Fibroblast of skin of left quadriceps (primary cell): ENCODE measurements at places on chromosomes 3 and 15.
A peak's percentile ranks its signal among the peaks of the same experiment; 100 is the strongest.

DNA sequence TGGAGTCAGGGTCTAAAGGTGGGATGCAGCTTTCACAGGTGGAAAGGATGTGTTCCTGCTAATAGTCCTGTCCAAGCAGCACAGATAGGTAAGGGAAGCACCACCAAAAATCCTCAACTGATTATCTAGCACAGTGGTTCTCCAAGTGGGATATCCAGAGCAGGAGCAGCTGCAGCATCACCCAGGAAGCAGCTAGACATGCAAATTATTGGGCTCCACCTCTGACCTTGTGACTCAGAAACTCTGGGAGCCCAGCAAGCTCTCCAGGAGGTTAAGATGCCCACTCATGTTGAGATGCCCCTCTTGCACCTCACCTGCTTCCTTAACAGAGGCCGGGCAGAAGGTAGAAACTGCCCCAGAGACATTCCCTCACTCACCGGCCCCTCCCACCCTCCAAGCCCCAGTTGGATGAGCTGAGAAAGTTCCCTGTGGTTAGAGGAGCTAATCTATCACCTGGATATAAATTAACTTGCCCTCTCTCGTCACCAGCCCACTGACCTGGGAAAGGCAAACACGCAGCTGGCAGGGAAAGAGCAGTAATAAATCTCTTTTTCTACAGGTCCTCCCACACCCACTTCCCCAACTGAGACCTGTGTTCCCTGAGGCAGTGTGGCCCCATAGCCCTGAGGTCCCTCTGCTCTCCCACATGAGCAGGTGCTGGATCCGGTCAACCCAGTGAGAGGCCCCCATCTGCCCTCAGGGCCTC is 39.3 kb downstream of the ADCY5 start:
- DNase-seq, result no peak

- peak; percentile 72 for DNase-seq
Observed at GRCh38 chr3:194080436-194080835, 55.5 kb upstream of the HES1 start.

DNA sequence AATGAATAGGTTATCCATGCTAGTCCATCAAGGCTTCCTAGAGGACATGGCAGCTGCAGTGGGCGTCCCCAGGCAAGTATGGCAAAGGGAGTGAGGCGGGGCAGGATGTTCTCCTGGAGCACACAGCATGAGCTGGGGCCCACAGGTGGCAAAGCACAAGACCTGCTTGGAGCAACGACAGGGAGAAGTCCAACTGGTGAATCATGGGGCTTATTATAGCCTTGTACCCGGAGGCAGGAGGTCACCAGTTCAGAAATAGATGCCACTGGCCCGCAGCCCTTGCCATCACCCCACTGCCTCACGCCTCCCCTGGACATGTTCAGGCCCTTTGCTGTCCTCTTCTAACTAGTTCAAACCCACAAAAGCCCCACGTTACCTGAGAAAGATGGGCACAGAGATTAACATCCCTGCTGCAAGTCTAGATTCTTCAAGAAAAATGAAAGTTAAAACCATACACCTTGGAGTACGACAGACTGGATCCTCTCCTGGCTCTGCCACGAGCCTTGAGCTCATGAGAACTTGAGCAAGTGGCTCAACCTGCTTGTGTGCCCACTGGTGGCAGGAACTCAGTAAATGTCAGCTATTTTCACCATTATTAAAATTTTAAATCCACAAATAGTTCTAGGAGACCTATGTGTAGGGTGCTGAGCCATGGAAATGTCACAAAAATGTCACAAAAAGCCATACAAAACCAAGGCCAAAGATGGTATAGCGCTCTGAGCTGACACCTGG is 1.8 kb upstream of the SRGAP3 start:
- no peak for DNase-seq

DNA sequence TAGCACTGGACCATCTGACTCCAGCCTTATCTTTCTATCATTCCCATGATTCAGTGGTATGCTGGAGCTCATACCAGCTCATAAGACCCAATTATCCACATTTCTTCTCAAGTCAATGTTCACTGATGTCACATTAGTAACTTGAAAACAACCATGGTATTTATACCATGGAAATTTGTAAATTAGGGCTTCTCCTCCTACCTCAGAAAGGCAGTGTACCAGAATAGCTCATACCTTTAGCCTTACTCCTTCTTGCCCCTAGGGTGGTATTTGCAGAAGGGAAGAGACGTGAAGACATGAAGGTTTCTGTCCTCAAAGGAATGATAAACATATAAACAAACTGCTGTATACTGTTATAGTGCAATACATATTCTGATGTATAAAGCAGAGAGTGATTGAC is 114.2 kb downstream of the NEK11 start:
- DNase-seq, result no peak

GRCh38 chr15:63121382-63122001 is at the start of gene LACTB:
Gene LACTB, plus strand, starts transcription at chr15:63121861. Its CDS starts 11 bp downstream, at chr15:63121872.
- DNase-seq, result peak; percentile 64
